HuH-7 (cell line): ENCODE measurements at places on chromosomes 12 and 14.

DNA sequence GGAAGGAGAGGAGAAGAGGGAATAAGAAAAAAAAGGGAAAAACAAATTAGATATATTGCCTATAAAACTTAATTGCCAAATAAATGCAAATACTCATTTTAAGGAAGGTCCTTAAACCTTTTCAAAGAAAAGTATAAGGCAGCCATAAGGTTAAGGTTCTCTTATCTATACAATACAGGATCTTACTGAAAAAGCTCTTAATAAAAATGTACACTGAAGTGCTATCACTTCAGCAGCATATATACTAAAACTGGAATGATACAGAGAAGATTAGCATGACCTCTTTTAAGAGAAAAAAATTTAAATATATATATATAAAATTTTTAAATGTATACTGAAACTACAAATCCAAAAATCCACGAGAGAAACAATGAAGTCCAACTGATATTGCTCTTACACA is 65.6 kb downstream of the PPP2R5E start:
- no peak for DNase-seq

GRCh38 chr14:64407329-64407728 is 19.2 kb downstream of the MTHFD1 start:
- no peak for DNase-seq

- no peak for DNase-seq
These were observed 292.3 kb downstream of the FUT8 start for GRCh38 chr14:65704850-65705249.

DNA sequence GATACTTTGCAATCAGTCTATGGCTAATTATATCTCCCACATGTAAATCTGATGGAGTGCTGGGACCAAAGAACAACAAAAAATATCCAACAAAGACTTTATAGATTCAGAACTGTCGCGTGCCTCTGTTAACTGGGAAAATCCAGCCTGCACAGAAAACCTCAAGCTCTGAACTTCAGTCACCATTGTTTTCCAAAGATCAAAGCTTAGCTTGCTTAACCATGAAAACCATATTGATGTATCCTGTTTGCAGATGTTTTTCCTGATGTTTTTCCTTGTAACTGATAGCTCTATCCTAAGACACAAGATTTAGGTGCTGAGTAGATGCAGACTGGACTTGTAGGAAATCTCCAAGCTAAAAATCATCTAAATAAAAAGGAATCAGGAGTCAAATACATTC is 163.7 kb downstream of the GXYLT1 start:
- no peak for DNase-seq

DNA sequence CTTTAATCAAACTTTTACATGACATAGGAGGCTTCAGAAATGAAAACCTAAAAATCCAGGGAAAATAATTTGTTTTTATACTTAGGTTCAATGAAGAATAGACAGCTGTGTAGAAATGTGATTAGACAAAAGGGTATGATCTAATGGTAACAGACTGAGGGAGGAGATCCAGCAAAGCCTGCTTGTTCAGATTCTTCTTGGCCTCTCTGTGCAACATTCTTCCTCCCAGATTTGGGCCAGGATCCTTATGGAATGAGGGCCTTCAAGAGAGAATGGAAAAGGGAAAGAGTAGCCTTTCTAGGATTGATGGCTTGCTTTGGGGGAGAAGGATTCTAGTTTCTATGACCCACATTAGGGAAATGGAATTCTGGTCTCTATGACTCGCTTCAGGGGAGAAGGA is 94.5 kb upstream of the G2E3 start:
- no peak for DNase-seq

DNA sequence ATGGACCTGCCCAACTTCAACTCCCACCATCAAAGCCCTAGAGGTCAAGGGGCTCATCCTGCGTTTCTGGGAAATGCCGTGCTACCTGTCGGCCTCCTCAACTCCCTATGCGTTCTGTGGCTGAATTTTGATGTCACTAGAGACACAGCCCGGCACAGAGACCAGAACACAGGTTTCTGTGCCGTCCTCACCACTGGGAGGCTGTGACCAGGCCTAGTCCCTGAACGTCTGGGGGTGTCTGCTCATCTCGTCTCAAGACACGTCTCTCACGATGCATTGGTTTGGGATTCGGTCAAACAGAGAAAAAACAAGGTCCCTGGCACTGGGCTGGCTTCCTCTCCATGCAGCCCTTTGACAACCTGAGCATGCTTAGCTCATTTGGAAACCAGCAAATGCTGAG is 33.5 kb downstream of the SLC15A4 start:
- DNase-seq, result no peak

- peak; percentile 60 for DNase-seq
These were observed 16.3 kb downstream of the SERPINA1 start for GRCh38 chr14:94372021-94372605.

DNA sequence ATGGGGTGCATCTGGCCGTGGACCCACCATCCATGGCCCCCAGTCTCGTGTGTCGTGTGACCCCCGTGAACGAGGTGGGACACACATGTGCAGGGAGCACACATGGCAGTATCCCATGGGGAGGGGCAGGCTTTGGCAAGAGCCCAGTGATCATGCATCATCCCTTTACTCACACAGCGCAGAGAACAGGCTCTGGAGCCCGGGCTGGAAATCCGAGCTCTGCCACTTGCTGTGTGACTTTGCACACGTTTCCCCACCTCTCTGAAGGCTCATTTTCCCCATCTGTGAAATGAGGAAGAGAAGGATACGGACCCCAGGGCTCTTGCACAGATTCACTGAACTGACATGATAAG is 119.9 kb downstream of the PHETA1 start:
- DNase-seq, result no peak

DNA sequence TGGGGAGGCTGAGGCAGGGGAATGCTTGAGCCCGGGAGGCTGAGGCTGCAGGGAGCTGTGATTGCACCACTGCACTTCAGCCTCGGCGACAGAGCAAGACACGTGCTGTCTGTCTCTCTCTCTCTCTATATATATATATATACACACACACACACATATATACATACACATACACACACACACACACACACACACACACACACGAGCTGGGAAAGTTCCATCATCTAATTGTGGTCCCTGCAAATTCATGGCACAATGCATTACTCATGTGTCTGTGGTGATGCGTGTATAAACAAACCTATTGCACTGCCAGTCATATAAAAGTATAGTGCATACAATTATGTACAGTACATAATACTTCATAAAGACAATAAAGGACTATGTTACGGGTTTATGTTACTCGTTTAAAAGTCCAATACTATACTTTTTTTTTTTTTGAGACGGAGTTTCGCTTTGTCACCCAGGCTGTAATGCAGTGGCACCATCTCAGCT is 36.6 kb downstream of the WDR89 start:
- no peak for DNase-seq
